Foreskin keratinocyte (primary cell): ENCODE measurements at places on chromosomes 16 and 17. TPM values are rescaled to one million over a fixed set of nuclear protein-coding genes. Genes with fewer than 3 reads are reported as not detected.

The SMIM36 gene
- not detected in 2 replicates for total RNA-seq

The KRTAP3-1 gene
- total RNA-seq: not detected in 2 replicates

The KRTAP4-4 gene
- total RNA-seq: not detected in 2 replicates

The NPTX1 gene
- 0.04 TPM in 1 of 2 replicates, not detected in the other for total RNA-seq

The HYDIN gene
- 0.27 and 0.39 TPM in 2 replicates for total RNA-seq

The XPO6 gene
- total RNA-seq: 113 and 118 TPM in 2 replicates

The NUBP2 gene
- total RNA-seq: 70.1 and 73.3 TPM in 2 replicates
